ENCODE measurements at places on chromosomes 2 and 18. TPM values are rescaled to one million over a fixed set of nuclear protein-coding genes. Genes with fewer than 3 reads are reported as not detected.

Gene PROKR1
- total RNA-seq, result not detected

GRCh38 chr18:55549474-55550104 is 38.4 kb downstream of the TCF4 start:
- DNase-seq, result no peak

DNA sequence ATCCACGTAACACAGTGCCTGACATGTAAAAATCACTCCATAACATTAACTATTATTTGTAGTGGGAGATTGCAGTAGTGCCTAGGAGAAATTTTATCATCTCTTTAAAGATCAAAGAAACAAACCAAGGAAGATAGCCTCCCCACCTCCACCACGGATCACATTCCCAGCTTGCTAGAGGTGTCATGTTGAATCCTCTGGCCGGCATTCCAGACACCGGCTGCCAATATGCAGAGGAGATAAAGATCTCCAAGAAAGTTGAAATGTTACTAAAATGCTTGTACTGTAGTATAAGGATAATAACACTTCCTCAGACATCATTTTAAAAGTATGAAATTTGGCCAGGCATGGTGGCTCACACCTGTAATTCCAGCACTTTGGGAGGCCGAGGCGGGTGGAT is 6.1 kb upstream of the ATG16L1 start:
- DNase-seq, result no peak

DNA sequence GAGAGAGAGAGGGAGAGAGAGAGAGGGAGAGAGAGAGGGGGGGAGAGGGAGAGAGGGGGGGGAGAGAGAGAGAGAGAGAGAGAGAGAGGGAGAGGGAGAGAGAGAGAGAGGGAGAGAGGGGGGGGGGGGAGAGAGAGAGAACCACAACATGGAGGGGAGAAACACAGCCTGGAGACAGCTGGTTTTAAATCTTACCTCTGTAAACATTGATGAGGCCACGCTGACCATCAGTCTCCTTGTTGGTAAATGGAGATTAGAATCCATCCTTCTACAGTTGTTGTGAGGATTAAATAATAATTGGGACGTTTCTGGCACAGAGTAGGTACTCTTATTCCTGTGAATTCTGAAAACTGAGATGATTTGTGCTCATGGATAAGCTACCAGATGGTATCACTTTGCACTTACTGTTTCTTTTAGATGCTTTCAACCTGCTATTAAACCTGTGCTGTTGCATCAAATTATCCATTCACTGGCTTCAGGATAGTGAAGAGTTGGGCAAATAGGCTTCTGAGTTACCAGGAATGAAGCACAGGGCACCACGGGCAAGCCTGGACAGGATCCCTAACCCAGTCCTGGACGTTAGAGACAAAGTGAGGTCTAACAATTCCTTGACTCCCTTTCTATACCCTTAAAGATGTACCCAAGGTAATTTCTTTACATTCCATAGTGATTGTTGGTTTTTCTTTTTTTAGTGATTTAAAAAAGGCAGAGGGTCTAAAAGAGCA is 318.1 kb downstream of the ZNF521 start:
- no peak for DNase-seq

GRCh38 chr2:112893752-112894151 is 17.2 kb upstream of the IL37 start:
- no peak for DNase-seq

Gene MC2R
- total RNA-seq, result not detected

Data from uterus (tissue), 4 donors.